ENCODE measurements at places on chromosomes 11 and 22.
A peak's percentile ranks its signal among the peaks of the same experiment; 100 is the strongest.

- no peak for DNase-seq
Observed at GRCh38 chr11:2513441-2513840, 68.6 kb downstream of the KCNQ1 start.

DNA sequence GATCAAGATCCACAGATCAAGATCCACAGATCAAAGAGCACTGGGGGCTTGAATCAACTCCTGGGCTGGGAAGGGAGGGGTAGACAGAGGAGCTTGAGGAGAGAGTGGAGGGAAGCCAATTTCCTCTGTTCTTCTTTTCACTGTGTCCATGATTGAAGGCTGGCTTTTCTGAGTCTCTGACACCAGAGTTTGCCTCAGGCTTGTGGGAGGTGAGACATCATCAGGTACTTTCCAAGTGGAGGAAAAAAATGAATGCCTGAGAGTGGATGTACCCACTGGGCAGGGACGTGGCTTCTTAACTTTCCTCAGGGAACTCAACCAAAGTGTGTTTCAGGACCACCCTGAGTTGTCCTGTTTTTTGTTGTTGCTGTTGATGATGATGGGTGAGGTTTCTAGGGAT, 11.0 kb upstream of the HEPHL1 start:
- no peak for DNase-seq

DNA sequence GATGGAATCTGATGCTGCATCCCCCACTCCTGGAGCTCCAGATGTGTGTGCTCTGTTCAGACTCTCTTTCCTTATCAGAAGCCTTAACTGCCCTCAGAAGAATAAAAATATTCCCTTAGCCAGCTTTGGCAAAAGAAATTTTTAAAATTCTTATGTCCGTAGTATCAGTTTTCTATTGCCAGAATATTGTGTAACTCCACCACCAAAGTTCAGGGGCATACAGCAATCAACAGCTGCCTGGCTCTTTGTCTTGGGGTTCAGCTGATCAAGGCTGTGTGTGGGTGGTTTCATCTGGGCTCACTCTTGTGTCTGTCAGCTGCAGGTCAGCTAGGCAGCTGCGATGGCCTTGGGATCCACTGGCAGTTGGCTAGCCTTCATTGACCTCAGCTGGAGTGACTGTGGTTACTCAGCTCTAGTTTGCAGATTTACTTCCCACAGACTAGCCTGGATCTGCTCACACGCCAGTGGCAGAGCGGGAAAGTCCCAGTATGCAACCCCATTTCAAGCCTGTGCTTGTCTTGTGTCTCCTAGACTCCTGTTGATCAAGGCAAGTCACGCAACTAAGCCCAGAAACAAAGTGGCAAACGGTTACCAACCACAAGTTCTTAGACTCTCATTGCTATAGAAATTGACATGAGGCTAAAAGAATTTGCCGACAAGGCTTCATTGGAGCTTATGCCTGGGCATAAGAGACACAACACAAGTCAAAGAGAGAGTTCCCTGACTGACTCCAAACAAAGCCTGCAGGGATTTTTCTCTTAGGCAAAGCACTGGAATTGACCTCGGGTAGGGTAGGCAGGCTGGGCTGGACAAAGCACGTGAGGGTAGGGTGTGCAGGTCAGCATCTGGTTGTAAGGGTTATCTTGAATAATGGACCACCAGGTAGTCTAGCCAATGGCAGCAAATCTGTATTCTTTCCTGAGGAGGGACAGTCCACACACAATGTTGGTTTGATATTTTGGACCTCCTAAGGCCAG, 7.5 kb downstream of the TMEM138 start:
- no peak for DNase-seq

DNA sequence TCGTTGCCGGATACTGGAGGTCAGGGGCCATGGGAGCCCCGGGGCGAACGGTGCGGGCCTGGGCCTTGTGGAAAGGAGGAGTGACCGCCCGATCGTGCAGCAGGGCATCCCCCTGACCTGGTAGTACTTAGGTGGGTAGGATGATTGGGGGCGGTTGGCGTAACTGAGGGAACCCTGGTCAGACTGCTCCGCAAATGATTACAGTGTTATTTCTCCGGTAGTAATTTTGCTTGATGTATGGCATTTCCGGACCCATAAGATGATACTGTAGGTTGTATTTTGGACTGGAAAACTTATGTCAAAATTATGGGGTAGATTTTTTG, 762 bp downstream of the MTMR3 start:
- DNase-seq, result no peak

DNA sequence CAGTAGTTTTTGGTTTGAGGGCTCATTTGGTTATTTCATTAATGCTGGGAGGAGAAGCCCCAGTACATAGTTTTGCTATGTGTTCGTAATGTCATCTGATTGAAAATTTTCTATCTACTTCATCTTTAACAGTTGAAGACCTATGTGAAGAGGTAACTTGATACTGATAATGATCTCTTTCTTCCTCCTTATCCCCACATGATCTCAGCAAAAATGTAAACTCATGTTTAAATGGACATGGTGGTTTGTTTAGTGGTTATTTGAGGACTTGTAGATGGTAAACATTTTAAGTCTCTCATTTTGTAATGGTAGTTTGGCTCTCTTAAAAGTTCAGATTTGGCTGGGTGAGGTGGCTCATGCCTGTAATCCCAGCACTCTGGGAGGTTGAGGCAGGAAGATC, 53.7 kb upstream of the SPTBN2 start:
- DNase-seq, result no peak

DNA sequence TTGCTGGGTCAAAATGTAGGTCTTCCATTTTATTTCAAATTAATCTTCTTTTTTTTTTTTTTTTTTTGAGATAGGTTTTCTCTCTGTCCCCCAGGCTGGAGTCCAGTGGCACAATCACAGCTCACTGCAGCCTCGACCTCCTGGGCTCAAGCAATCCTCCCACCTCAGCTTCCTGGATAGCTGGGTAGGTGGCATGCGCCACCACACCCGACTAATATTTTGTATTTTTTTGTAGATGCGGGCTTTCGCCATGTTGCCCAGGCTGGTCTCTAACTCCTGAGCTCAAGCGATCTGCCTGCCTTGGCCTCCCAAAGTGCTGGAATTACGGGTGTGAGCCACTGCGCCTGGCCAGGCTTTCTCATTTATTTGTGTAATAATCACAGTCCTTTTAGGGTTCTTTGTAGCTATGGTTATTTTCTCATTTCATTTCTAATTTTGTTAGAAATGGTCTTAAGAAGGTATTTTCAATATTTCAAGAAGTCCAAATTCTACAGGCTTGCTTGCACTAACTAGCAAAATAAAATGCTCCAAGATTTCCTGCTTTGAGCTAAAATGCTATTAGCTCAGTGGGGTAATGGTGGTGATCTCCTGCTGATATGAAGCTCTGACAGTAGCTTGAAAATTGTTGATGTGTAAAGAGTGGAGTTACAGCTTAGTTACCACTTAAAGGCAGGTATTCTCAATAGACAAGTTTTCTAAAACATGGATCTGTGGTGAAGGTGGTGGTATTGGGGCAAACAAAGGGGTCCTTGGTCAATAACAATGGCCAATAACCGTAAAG, 50.0 kb downstream of the RBX1 start:
- no peak for DNase-seq

DNA sequence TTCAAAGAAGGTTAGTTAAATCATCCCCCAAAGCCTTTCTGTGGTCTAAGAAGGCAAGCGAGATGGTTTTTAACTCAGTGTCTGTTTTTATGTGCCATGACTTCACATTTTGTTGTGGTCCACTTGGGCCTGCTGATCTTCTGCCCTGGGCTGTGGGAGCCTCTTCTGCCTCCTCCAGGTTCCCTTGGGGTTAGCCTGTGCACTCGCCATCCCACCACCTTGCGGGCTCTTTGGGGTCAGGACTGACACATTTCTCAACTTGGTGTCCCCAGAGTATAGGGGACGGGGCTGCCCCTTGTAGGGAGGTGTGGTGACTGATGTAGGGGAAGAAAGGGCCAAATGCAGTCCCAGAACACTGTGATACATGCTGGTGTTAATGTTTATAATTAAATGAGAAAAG, 207.0 kb downstream of the TBC1D22A start:
- DNase-seq, result no peak

DNA sequence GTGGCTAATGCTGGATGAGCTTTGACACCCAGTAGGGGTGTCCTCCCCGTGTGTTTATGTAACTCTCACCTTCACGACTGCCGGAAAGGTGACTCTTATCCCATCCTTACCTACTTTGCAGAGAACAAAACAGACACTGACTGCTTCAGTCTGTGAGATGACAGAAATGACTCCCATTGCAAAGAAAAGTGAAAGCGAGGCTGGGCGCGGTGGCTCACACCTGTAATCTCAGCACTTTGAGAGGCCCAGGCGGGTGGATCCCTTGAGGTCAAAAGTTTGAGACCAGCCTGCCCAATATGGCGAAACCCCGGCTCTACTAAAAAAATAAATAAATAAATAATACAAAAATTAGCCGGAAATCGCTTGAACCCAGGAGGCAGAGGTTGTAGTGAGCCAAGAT, 106.4 kb upstream of the ANO1 start:
- no peak for DNase-seq

DNA sequence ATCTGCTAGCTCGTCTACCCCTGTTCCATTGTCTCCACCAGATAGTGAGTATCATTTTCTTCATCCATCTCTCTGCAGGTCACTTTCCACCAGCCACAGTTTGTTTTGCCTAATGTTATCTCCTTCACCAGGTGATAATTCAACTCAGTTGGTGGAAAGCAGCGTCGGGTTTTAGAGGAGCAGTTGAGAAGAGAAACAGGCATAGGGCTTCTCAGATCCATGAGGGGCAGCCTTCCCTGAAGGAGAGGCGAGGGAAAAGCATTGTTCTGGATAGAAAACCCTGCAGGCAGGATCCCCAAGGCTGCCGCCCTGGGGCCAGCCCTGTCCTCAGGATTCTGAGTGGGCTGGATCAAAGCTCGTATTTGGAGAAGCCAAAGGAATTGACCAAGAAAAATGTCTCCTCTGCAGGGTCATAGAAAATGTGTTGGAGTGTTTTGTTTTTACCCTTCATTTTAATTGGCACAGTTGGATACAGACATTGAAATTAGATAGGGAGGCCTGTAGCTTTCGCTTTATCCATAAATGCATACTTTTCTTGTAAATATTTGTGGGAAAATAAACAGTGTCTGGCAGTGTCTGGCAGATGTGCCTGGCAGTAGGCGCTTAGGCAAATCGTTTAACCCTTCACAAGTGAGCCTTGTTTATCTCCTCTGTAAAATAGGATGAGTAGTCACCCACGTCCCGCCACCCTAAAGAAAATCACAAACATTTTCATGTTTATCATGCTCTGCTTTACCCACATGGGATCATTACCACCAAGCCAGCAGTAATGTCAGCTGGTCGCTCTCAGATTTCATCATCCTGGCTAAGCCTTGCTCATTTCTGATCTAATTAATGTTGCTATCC, 73.4 kb upstream of the TTC12 start:
- DNase-seq, result peak; percentile 43

DNA sequence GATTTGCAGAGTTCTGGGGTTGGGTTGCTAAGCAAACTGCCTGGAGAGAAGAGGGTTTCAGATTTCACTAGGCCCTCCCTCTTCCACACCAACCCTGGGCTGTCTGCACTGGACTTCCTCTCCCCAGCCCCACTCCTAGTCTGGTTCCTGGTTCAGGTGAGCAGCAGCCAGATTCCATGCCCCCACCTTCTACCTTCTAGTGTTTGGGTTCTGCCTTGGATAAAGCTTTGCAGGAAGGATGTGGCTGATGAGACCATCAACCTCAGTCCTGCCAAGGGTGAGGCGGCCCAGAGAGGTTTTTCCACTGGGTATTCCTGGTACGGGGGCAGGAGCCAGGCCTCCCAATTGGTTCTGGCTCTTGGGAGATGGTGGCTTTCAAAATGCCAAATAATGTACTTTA, 68.3 kb downstream of the BCR start:
- peak; percentile 47 for DNase-seq

DNA sequence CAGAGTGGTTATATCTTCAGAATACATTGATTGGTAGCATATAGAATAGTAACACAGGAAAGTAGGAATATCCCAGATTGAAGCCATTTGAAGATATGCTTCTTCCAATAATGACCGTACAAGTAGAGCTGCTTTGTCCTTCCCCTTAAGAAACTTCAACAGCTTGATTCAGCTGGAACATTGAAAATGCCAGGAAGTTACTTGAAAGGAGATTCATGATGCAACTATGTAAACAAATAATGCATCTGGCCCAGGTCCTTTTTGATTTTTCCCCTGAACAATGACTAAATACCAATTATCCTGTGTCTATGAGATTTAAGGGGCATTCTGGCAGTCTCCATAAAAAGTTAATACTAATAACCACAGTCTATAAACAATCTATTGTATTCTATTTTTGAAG, 3.0 kb downstream of the DKK3 start:
- DNase-seq, result no peak

DNA sequence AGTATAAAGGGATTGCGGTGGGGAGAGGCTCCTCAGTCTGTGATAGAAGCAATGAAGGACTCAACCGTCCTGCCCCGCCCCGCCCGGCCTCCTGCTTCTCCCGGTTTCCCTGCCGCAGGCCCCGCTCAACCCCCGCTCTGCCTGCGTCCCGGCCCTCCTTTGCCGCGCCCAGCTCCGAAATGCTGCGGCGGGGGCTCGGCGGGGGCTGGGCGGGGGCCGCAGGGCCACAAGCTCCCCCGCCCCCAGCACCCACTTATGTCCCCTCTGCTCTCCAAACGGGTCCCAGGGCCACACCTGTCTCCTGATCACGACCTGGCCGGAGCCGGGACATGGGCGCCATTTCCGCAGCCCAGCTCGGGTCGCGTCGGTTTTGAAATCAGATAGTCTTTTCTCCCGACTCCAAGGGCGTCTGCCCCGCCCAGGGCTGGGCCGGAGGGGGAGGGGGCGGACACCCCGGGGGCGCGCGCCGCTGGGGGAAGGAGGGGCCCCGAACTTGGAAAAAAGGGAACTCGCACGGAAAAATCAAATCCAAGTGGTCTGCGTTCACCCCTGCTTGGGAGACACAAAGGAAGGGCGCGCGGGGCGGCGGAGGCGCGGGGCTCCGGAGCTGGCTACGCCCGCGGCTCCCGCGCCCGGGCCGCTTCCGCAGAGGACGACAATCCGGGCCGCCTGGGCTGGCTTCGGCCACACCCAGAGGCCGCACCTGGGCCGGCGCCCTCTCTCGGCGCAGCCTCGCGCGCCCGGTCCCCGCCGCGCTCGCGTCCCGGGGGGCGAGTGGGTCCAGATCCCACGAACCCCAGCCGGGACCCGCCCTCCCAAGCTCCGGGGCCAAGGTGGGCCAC, 70.6 kb upstream of the EP300 start:
- DNase-seq, result no peak

DNA sequence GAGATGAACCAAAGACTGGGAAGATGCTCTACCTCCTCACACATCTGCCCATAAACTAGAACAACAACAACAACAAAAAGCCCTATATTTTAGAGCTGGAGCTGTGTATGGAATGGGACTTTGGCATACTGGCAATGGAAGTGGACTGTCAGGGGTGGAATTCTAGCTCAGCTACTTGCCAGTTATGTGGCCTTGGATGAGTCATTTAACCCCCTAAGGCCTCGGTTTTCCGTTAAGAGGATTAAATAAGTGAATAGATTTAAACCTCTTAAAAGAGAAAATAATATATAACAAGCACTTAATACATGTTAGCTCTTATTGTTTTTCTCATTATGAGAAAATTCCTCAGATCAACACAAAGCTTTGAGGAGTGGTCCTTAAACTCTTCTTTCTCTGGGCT, 195.0 kb downstream of the KIF18A start:
- DNase-seq, result no peak
